ENCODE measurements at places on chromosomes 4 and X.

DNA sequence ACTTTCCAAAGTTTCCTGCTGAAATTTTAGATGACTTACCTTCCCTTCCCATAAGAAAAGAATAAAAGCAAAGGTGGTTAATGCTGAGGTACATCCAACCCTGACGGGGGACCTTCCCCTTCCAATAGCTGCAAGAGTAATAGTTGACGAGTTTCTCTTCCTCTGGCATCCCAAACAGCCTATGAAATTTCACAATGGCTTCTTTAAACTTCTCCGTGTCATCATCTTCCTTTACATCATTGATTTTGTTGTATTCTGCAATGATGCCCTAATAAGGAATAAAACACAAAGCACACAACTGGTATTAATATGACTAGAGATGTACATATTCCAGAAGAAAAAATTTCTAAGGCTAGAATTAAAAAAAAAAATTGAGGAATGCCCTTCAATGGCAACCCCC, 76.6 kb downstream of the TBC1D9 start:
- no peak for DNase-seq

- no peak for DNase-seq
These were observed 7.5 kb downstream of the ADGRA3 start for GRCh38 chr4:22508376-22508775.

- DNase-seq = no peak
These were observed 9.0 kb downstream of the NAT8L start for GRCh38 chr4:2068198-2068470.

GRCh38 chrX:9258421-9259104, 206.3 kb upstream of the TBL1X start:
- no peak for DNase-seq

- DNase-seq = no peak
These were observed 363.1 kb upstream of the ZFP42 start for GRCh38 chr4:187632260-187632995.

DNA sequence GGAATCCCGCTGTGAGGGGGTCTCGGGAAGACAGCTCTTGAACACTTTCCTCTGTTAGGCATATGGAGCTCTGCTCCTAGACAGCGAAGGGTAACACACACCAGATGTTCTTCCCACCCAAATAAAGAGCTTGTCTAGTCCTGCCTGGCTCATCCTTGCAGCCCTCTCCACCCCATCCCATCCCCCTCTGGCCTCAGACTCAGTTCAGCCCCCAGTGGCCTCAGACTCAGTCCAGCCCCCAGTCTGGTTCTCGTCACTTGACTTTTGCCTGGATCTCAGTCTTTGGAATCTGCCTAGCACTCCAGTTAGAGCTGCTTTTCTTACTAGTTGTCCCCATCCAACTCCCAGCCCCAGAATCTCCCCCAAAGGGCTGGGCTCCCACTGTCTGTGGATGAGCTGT, 14.9 kb downstream of the RAB33A start:
- DNase-seq = no peak
